NCI-H510A treated with DMSO at 0.1 percent for 48 hours (cell line): ENCODE measurements at places on chromosomes 7 and 10.

DNA sequence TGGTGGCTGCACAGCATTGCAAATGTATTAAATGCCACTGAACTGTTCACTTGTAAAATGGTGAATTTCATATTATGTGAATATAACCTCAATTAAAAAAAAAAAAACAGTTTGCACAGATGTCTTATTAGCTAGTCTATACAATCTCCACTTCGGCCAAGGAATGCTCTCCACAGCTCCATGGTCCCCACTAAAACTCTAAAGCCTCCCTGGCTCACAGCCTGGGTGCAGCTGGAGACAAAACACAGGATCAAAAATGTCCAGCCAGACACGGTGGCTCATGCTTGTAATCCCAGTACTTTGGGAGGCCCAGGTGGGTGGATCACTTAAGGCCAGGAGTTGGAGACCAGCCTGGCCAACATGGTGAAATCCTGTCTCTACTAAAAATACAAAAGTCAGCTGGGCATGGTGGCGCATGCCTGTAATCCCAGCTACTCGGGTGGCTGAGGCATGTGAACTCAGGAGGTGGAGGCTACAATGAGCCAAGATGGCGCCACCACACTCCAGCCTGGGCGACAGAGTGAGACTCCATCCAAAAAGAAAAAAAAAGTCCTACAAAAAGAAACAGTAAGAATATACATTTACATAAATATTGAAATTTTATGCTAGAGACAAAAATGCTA, 66.0 kb downstream of the SRPK2 start:
- DNase-seq: no peak

- peak; percentile 47 for DNase-seq
Observed at GRCh38 chr10:28991333-28992270, 297.3 kb upstream of the LYZL1 start.

GRCh38 chr10:69014171-69014570, 25.6 kb downstream of the KIFBP start:
- DNase-seq: no peak

DNA sequence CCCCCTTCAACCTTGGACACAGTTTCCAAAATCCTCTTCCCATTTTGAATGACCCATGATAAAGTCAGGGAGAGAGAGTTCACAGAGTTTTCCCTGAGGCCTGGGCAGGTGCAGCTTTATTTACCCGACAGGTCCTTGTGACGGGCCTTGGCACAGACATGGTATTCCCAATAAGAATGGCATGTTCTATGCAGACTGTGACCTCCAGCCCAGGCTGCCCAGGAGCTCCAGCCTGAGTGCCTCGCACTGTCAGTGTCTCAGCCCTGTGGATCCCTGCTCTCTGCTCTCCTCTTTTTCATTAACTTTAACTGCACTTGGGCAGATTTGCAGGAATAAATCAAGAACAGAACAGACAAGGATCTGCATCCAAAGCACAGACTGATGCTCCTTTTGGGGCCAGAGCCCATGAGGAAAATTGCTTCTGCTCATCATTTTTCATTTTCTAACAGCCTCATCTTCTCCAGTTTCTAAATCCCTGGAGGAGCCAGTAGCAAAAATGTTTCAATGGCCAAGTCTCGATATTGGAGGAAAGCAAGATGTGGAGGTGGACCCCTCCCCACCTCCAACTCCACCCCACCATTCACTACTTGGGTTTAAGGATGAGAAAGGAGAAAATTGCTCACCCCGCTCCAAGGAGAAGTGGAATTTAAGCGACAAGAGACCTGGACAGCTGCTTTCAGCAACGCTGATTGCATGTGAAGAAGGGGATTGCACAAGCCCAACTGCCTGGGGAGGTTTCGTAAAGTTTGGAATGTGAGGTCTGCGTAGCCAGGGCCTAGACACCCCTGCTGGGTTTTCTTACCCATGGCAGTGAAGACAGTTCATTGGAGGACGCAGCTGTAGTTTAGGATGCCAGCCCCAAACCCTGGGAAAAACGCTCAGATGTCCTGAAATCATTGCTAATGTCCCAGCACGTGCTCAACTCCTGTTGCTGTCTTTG, 225.9 kb downstream of the WDR11 start:
- DNase-seq: peak; percentile 27

- no peak for DNase-seq
Observed at GRCh38 chr10:30190577-30191552, 131.5 kb upstream of the JCAD start.

DNA sequence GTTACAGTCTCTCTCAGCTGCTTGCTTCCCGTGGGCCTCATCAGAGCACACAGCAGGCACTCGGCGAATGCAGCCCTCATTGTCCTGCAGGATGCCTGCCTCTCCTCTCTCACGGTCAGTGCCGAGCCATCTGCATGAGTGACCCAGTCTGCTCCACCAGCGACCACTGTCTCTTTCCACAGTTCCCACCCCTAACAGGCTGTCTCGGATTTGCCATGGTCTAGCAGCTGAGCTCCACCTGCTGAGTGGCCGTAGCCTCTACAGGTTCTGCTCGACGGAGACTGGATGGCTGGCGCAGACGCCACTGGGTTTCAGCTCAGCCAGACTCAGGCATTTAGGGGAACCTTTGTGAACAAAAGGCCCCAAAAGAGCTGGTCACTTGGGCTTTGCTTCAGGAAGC, 209.4 kb upstream of the FOXK1 start:
- DNase-seq: no peak

GRCh38 chr10:86269332-86269731, 97.3 kb downstream of the GRID1 start:
- no peak for DNase-seq

- no peak for DNase-seq
Observed at GRCh38 chr10:24744946-24745345, 21.3 kb upstream of the ARHGAP21 start.

- peak; percentile 13 for DNase-seq
Observed at GRCh38 chr7:50335795-50336754, 31.6 kb downstream of the IKZF1 start.

DNA sequence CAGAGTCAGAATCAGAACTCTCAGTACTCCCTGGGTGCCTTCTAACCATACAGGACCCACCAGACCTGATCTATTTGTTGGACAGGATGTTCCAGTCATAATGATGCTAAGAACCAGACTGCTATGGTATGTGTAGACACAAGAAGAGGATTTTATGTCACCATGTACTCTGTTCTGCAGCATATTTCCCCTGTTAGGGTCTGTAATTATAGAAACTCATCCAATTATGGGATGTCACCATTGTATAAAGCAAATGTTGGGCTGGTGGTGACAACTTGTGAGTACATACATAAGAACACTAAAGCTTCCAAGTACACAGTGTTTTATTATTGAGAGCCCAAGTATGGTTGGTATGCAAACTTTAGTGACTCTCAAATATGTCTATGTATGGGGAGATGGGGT, 67.1 kb upstream of the AGBL3 start:
- DNase-seq: no peak

DNA sequence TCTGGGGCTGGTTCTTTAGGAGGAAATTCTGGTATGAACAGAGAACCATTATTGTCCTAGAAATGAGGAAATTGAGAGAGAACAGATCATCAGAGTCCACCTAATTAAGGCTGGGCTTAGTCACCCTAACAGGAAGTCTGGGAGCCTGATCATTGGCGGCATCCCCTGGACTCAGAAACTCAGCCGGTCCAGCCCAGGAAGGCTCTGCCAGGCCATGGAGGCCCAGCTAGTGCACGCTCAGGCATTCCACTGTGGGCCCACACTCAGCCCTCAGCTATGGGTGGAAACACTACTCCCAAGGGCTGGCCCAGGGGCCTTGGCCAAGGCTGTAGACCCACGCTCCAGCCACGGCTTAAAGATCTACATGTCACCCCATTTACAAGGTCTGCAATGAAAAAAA, 109.2 kb downstream of the PTPN20 start:
- no peak for DNase-seq

GRCh38 chr10:20582041-20582440, 315.1 kb downstream of the NEBL start:
- no peak for DNase-seq

DNA sequence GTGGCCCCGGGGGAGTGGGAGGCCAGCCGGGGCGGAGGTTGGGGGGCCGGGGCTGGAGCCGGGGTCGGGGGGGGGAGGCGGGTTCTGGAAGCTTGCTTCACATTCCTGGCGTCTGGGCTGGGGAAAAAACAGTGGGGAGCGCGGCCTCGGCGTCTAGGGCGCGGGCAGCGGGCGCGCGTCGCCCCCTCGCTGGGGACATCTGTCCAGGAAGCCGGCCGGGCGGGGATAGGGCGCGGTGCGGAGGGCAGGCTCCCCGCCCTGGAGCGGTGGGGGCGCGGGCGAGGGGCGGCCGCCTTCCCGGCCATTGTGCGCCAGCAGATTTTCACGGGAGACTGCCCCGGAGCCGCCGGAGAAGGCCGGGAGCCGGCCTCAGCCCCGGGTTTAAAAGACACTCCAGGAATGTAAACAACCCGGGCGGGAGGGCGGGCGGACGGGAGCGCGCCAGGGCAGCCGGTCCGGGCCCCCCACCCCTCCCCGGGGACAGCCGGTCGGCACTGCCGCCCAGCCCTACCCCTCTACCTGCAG, 1.4 kb downstream of the ZMIZ1 start:
- no peak for DNase-seq
